ENCODE measurements at places on chromosomes 2 and 18. TPM values are rescaled to one million over a fixed set of nuclear protein-coding genes. Genes with fewer than 3 reads are reported as not detected.

The HOXD10 gene
- 0.19 TPM for total RNA-seq

The SCN1A gene
- total RNA-seq: 0.19 TPM

The EVX2 gene
- not detected for total RNA-seq

The NEU2 gene
- not detected for total RNA-seq

The ST3GAL5 gene
- 9.4 TPM for total RNA-seq

The SRD5A2 gene
- not detected for total RNA-seq

The MALT1 gene
- 16.9 TPM for total RNA-seq

The KCNE4 gene
- total RNA-seq: 151 TPM

The RAX gene
- total RNA-seq: not detected

The RPRM gene
- not detected for total RNA-seq

The POTEE gene
- total RNA-seq: not detected

The MSTN gene
- total RNA-seq: 0.56 TPM

The RUFY4 gene
- total RNA-seq: not detected

The GCA gene
- 6.2 TPM for total RNA-seq

The SH3YL1 gene
- total RNA-seq: 23.0 TPM

The FIGN gene
- total RNA-seq: 1.7 TPM

The C2orf81 gene
- 1.1 TPM for total RNA-seq

The GAL3ST2 gene
- total RNA-seq: 0.85 TPM

The IL36RN gene
- total RNA-seq: under 0.01 TPM

The TUBB8B gene
- not detected for total RNA-seq

The GGCX gene
- total RNA-seq: 67.3 TPM

The HOXD9 gene
- total RNA-seq: not detected

The CDCA7 gene
- 0.85 TPM for total RNA-seq

The LRATD1 gene
- total RNA-seq: under 0.01 TPM

The STEAP3 gene
- total RNA-seq: 31.4 TPM

The GPAT2 gene
- 7.6 TPM for total RNA-seq

The SPDYA gene
- total RNA-seq: 0.58 TPM

The PROKR1 gene
- total RNA-seq: not detected

The CAPN13 gene
- total RNA-seq: under 0.01 TPM

The SGO2 gene
- 28.6 TPM for total RNA-seq

The FN1 gene
- total RNA-seq: 5,379 TPM

The MC5R gene
- total RNA-seq: under 0.01 TPM

The ALPI gene
- not detected for total RNA-seq

The GALNT13 gene
- total RNA-seq: 0.28 TPM

The LOXHD1 gene
- not detected for total RNA-seq

The LPIN2 gene
- total RNA-seq: 25.7 TPM

The GKN1 gene
- total RNA-seq: not detected

The CYTIP gene
- 5.9 TPM for total RNA-seq

The SUPT7L gene
- 33.3 TPM for total RNA-seq

The GATA6 gene
- 35.0 TPM for total RNA-seq

The PLEK gene
- under 0.01 TPM for total RNA-seq

The LAMA1 gene
- total RNA-seq: 91.6 TPM

The SCN2A gene
- 2.0 TPM for total RNA-seq

The ITGB6 gene
- 0.19 TPM for total RNA-seq

The ECEL1 gene
- total RNA-seq: not detected

The UGT1A8 gene
- total RNA-seq: not detected

The XDH gene
- 0.38 TPM for total RNA-seq

The ICOS gene
- not detected for total RNA-seq

The ADD2 gene
- total RNA-seq: 0.28 TPM

The EMILIN1 gene
- total RNA-seq: 137 TPM
